ENCODE measurements at places on chromosomes 7 and 10. TPM values are rescaled to one million over a fixed set of nuclear protein-coding genes. Genes with fewer than 3 reads are reported as not detected.

The TEX47 gene
- not detected for total RNA-seq

The AOC1 gene
- total RNA-seq, result not detected

The ANKRD61 gene
- total RNA-seq, result not detected

The LOXL4 gene
- 13.3 TPM for total RNA-seq

The LRRTM3 gene
- total RNA-seq, result not detected

The CABCOCO1 gene
- total RNA-seq, result 0.79 TPM

The CYP26C1 gene
- under 0.01 TPM for total RNA-seq

The RASSF4 gene
- total RNA-seq, result 10.2 TPM

The PNLIP gene
- not detected for total RNA-seq

The CRHR2 gene
- not detected for total RNA-seq

The GOLGA7B gene
- total RNA-seq, result not detected

The TBX20 gene
- not detected for total RNA-seq

The SLC39A12 gene
- not detected for total RNA-seq

The TMEM270 gene
- total RNA-seq, result not detected

The PPP1R3C gene
- total RNA-seq, result 125 TPM

The ANXA8 gene
- total RNA-seq, result 0.52 TPM

The PNLIPRP2 gene
- not detected for total RNA-seq

The MUC12 gene
- 0.34 TPM for total RNA-seq

The PITRM1 gene
- total RNA-seq, result 36.8 TPM

The TMEM184A gene
- total RNA-seq, result under 0.01 TPM

The HNRNPA2B1 gene
- total RNA-seq, result 80.4 TPM

The PIP gene
- total RNA-seq, result not detected

The BICC1 gene
- total RNA-seq, result 74.9 TPM

The DPYSL4 gene
- total RNA-seq, result 2.7 TPM

The PRSS1 gene
- not detected for total RNA-seq

The STAG3 gene
- total RNA-seq, result 0.32 TPM

The POLR2J2 gene
- total RNA-seq, result 3.5 TPM

The ARMC3 gene
- total RNA-seq, result not detected

The A1CF gene
- total RNA-seq, result under 0.01 TPM

The NKX1-2 gene
- total RNA-seq, result not detected

The SCRN1 gene
- total RNA-seq, result 84.0 TPM

The GPR37 gene
- total RNA-seq, result 4.7 TPM

The TAS2R16 gene
- total RNA-seq, result not detected

The PON2 gene
- 39.7 TPM for total RNA-seq

The POLD2 gene
- total RNA-seq, result 57.8 TPM

The GSTO2 gene
- 1.7 TPM for total RNA-seq

The CADPS2 gene
- 11.8 TPM for total RNA-seq

The CCDC172 gene
- total RNA-seq, result not detected

Data from bronchial smooth muscle cell (primary cell).